ENCODE measurements at places on chromosomes 2 and 18.

GRCh38 chr2:200845669-200846325 is 18.7 kb downstream of the CLK1 start:
- H3K27me3 ChIP-seq = no peaks in the 10 kb centered on the region
- no peak overlapping the region for H3K27ac ChIP-seq
- H3K4me1 ChIP-seq = no peaks in the 10 kb centered on the region
- H3K36me3 ChIP-seq = peaks cover 2% of the 10 kb centered on the region

DNA sequence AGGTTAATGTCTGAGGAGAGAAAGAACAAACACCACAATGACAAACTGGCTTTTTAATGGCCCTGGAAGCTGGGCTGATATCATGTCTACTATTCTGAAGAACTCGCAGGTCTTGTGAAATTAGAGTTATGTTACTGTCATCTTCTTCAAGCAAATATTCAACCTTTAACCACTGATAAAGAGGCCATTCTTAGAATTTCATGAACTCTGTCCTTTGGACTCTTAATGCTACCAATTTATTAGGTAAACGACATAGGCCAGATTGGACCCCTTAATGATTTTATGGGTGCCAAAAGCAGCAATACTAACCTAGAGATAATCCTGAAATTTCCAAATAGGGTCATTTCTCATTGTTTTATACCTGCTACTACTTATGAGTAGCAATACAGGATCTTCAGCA is 109.0 kb upstream of the ACVR1C start:
- H3K4me1 ChIP-seq = no peaks in the 10 kb centered on the region
- no peaks in the 10 kb centered on the region for H3K36me3 ChIP-seq
- no peak overlapping the region for H3K4me3 ChIP-seq
- H3K27ac ChIP-seq = no peak overlapping the region
- no peaks in the 10 kb centered on the region for H3K27me3 ChIP-seq
- no peak for DNase-seq

DNA sequence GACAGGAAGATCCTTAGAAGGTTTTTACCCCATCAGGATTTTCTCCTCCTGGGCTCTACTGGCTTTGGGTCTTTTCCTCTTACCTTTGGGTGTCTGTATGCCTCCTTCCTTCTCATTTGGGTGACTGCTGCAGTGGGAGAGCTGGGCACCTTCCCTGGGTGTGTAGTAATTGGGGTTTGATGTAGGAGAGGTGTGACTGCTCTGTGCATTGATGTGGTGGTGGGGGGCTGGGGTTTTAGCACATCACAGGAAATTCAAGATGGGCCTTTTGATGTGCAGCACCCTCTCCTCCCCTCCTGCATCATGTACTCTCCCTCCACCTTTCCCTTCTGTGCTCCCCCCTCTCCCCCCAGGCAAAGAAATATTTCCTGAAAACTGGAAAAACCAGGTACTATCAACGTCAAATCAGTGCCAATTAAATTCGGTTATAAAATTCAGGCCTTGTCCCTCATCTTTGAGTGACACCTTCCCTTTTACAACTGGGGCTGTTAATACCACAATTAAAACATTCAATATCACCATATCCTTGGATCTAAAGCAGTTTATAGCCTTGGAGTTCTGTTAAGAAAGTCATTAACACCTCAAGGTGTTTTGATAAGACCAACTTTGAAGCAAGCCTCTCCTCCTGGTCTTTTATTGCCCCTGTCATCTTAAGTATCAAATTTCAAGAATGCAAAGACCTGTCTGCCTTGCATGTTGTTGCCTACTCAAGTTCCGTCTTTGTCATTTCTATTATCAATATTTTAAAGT is 23.3 kb downstream of the EDAR start:
- no peaks in the 10 kb centered on the region for H3K4me1 ChIP-seq
- H3K4me3 ChIP-seq = no peak overlapping the region
- H3K27ac ChIP-seq = no peak overlapping the region
- no peaks in the 10 kb centered on the region for H3K36me3 ChIP-seq

GRCh38 chr18:1062588-1062987 is 157.9 kb downstream of the ADCYAP1 start:
- H3K4me3 ChIP-seq = no peak overlapping the region
- H3K27me3 ChIP-seq = no peaks in the 10 kb centered on the region
- DNase-seq = no peak
- H3K27ac ChIP-seq = no peak overlapping the region

DNA sequence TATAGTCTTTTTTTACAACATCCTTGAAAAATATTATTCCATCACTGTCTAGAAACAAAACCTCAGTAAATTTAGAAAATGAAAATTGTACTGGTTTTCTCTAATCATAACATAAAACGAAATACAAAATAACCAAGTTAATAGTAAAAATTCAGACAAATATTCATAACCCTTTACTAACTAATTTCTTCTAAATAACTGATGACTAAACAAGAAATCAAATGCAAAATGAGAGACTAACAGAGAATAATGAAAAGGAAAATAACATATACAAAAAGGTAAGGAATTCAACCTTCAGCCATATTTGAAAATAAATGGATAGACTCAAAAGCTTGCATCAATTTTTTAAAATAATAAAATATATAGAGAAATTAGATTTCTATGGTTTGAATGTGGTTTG is 18.6 kb upstream of the ETAA1 start:
- no peaks in the 10 kb centered on the region for H3K4me1 ChIP-seq
- H3K27ac ChIP-seq = no peak overlapping the region
- no peaks in the 10 kb centered on the region for H3K27me3 ChIP-seq
- no peaks in the 10 kb centered on the region for H3K36me3 ChIP-seq
- no peak overlapping the region for H3K4me3 ChIP-seq

GRCh38 chr2:232761301-232761907 is 15.0 kb downstream of the KCNJ13 start:
- H3K27me3 ChIP-seq = no peaks in the 10 kb centered on the region
- H3K36me3 ChIP-seq = no peaks in the 10 kb centered on the region
- no peak for DNase-seq

DNA sequence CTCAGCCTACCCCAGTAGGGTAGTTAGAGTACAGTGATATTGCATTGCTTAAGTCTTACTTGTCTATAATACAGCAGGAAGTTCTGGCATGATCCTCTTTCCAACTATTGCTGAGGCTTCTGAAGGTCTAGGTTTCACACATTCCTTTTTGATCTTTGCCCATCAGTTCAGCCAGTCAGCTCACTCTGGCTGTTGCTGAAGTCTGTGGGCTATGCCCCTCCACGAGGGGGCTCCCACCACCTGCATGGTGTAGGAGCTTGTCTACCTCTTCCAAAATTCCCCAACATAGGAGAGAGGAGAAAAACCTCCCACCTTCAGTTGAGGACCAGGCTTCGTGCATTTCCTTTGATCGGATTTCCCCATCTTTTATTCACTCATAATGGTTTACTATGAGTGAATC is 26.3 kb downstream of the PROKR1 start:
- no peaks in the 10 kb centered on the region for H3K4me1 ChIP-seq
- no peaks in the 10 kb centered on the region for H3K36me3 ChIP-seq
- H3K4me3 ChIP-seq = no peak overlapping the region
- no peaks in the 10 kb centered on the region for H3K27me3 ChIP-seq
- H3K27ac ChIP-seq = no peak overlapping the region

DNA sequence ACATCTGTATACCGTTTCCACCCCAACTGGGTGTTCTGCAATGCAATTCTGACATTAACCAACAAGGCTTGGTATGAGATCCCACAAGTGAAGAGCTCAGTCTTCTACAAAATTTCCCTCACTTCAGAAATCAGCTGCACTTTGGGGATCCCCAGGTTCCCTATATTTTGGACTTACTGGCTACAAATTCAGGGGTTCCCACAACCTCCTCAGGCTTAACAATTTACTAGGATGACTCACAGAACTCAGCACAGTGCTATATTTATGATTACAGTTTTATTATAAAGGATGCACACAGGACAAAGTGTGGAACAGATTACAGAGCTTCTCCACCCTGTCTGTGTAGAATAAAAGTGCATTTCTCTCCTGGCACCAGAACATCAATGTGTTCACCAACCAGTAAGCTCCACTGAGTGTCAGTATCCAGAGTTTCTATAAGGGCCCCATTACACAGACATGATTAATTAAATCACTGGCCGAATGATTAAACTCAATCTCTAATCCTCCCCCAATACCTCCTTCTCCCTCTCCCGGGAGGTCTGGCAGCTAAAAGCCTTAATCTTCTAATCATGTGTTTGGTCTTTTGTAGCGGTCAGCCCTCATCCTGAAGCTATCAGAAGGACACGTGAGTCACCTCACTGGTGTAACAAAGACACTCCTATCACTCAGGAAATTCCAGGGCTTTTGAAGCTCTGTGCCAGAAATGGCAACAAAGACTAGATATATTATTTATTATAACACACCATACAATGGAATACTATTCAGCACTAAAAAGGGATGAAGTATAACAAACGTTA is 84.6 kb downstream of the SLC66A3 start:
- no peaks in the 10 kb centered on the region for H3K36me3 ChIP-seq
- no peaks in the 10 kb centered on the region for H3K27me3 ChIP-seq
- H3K4me1 ChIP-seq = no peaks in the 10 kb centered on the region
- DNase-seq = no peak
- no peak overlapping the region for H3K27ac ChIP-seq
- no peak overlapping the region for H3K4me3 ChIP-seq

DNA sequence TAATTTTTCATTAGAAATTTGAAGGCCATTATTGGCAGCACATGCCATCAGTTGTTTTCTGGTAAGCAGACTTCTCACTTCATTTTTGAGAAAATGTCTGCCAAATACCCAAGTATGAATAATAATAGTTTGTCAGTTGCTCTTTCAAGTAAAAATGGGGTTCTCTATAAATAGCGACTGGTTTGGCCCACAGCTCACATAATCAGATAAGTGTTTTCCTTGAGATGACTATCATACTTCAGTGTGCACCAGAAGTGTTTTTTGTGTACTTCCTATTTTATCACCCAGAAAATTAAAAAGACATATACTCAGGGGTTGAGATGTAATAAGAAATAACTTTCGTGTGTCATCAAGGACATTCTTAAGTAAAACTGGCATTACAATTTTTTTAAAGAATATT is 147.1 kb downstream of the PHLPP1 start:
- H3K4me1 ChIP-seq = no peaks in the 10 kb centered on the region
- no peaks in the 10 kb centered on the region for H3K27me3 ChIP-seq
- H3K27ac ChIP-seq = no peak overlapping the region
- no peak for DNase-seq
- H3K4me3 ChIP-seq = no peak overlapping the region
- no peaks in the 10 kb centered on the region for H3K36me3 ChIP-seq

DNA sequence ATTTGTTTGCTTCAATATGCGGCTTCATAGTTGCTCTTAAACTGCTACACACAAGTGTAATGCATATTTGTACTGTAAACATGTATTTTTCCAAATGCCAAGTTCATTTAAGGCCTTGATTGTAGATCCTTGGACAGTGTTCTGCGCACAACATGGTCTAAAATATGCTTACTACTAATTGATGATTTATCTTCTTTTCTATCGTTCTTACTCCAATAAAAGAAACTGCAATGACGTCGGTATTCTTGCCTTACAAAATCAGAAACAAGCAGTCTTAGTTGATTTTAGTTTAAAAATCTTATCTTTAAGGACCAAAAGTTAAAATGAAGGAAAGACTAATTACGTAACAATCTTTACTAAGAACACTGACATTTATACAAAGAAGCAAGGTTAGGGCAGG is 224.3 kb upstream of the SMAD7 start:
- H3K27me3 ChIP-seq = no peaks in the 10 kb centered on the region
- H3K4me1 ChIP-seq = no peaks in the 10 kb centered on the region
- H3K27ac ChIP-seq = no peak overlapping the region
- no peaks in the 10 kb centered on the region for H3K36me3 ChIP-seq
- DNase-seq = no peak

DNA sequence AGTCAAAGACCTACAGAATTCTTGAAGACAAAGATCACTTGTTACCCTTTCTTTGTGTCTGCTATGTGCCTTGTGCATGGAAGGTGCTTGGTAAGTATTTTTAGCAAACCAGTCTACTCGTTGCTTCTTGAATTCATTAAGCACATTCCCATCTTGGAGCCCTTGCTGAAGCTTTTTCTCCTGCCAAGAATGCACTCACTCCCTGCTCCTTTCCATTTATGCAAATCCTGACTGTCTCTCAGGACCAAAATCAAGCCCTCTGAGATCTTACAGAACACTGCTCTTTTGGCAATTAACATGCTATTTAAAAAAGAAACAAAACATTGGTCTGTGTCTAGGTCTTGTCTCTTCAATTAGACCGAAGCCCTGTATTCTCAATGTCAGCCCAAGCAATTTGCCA is 75.8 kb downstream of the CLHC1 start:
- peak overlapping the region; percentile 32 for H3K27ac ChIP-seq
- H3K4me3 ChIP-seq = no peak overlapping the region
- H3K27me3 ChIP-seq = no peaks in the 10 kb centered on the region
- peaks cover 4% of the 10 kb centered on the region for H3K4me1 ChIP-seq

GRCh38 chr2:217151509-217152206 is 291.8 kb upstream of the TNP1 start:
- no peak overlapping the region for H3K27ac ChIP-seq
- no peaks in the 10 kb centered on the region for H3K27me3 ChIP-seq
- DNase-seq = no peak

DNA sequence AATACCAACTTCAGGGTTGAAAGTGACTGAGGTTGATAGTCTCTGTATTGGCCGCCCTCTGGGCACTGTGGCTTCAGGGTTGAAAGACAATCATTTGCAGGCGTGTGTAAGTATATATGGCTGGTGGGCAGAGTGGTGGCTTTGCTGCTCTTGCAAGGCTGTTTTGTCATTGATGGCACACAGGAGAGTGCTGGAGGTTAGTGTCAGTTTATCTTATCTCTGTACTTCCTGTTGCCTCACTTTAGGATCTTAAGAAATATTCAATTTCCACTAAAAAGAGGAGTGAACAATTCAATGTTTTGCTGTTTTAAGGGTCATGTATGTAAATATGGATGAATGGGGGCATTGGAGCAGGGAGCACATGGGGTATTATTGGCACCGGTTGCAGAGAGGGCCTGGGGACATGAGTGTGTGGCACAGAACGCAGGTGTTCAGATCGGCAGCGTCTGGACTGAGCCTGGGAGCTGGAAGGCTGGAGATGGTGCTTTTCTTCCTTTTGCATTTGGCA is 51.5 kb downstream of the NCK2 start:
- no peaks in the 10 kb centered on the region for H3K27me3 ChIP-seq
- no peak overlapping the region for H3K27ac ChIP-seq
- H3K4me3 ChIP-seq = no peak overlapping the region
- no peaks in the 10 kb centered on the region for H3K36me3 ChIP-seq
- no peaks in the 10 kb centered on the region for H3K4me1 ChIP-seq

DNA sequence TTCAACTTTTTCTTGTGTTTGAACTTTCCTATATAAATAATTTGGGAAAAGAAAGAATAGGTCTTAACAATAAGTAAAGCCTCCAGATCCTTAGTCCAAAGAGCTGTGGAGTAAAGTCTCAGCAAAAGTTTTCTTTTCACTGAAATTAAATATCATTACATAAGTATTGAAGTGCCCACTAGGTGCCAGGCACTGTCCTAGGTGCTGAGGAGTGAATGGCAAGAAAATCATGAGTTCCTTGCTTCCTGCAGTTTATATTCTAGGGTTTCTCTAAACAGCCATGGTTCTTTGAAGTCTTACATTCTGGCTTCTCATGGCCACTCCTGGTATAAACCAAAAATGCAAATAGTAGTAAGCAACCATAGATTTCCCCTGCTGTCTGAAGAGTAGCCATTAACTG is 59.7 kb downstream of the SPP2 start:
- H3K4me1 ChIP-seq = no peaks in the 10 kb centered on the region
- no peaks in the 10 kb centered on the region for H3K27me3 ChIP-seq
